Neural progenitor cell (in vitro differentiated cells): ENCODE measurements at places on chromosomes 1 and 21. TPM values are rescaled to one million over a fixed set of nuclear protein-coding genes. Genes with fewer than 3 reads are reported as not detected.

VANGL2 gene
- total RNA-seq, result 23.0 and 46.6 TPM in 2 replicates

LMX1A gene
- 6.6 and 8.7 TPM in 2 replicates for total RNA-seq

GRCh38 chr1:98893371-98893770, 111.3 kb downstream of the PLPPR5 start:
- no peak overlapping the region for H3K27ac ChIP-seq
- no peak overlapping the region for H3K4me3 ChIP-seq
- H3K36me3 ChIP-seq, result no peaks in the 10 kb centered on the region
- peaks cover 8% of the 10 kb centered on the region for H3K4me1 ChIP-seq
- DNase-seq, result no peak
- H3K27me3 ChIP-seq, result no peaks in the 10 kb centered on the region

GRCh38 chr1:86739648-86740509, 35.5 kb downstream of the SH3GLB1 start:
- H3K27me3 ChIP-seq, result no peaks in the 10 kb centered on the region
- H3K36me3 ChIP-seq, result peaks cover 40% of the 10 kb centered on the region

DNA sequence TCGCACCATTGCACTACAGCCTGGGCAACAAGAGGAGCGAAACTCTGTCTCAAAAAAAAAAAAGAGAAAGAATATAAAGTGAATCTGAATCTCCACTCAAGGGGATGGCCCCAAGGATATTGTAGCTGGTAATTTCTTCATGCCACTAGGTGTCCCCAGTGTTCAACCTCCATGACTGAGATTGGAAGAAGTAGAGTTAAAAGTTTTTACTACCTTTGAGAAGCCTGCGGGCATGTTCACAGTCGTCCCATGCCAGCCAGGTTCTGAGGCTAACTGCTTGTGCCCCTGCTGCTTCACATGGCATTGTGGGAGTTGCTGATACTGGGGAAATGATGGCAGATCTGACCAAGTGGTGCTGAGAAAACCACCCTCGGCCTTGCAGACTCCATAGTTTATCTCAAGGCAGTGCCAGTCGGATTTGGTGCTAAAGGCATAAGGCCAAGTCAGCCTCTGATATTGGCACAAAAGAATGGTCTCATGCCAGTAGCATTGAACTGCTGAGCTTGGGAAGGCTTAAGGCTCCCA, 10.8 kb upstream of the SHISA4 start:
- peak; percentile 60 for DNase-seq
- no peaks in the 10 kb centered on the region for H3K27me3 ChIP-seq
- no peaks in the 10 kb centered on the region for H3K4me1 ChIP-seq
- H3K36me3 ChIP-seq, result no peaks in the 10 kb centered on the region

DNA sequence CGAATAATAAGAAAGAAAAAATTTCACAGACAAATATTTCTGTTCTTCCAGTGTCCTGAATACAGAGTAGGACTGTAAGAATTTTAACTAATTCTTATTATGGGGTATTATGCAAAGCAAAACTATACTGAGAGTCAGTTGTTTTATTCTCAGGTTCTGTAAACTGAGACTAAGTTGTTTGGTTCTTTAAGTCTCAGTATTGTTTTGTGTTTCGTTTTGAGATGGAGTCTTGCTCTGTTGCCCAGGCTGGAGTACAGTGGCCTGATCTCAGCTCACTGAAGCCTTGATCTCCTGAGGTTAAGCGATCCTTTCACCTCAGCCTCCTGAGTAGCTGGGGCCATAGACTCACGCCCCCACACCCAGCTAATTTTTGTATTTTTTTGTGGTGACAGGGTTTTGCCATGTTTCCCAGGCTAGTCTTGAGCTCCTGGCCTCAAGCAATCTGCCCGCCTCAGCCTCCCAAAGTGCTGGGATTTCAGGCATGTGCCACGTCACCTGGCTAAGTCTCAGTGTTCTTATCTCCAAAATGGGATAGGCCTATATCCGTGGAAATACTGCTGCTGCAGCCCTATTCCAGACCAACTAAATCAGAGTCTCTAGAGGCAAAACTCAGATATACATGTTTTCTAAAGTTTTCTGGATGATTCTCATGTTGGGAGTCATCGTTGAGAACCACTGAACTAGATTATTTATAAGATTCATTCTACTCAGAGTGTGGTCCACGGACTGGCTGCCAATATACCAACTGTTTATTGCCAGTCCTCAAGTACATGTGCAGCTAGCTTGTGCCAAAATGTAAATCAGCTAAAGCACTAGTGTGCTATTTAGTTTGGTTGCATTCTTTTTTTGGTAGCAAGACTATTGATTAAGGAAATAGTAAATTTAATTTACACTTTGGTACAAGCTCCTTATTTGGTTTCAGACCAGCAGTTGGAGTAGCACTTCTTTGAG, 116.6 kb downstream of the HS2ST1 start:
- H3K4me1 ChIP-seq, result no peaks in the 10 kb centered on the region
- no peaks in the 10 kb centered on the region for H3K27me3 ChIP-seq
- no peak overlapping the region for H3K4me3 ChIP-seq
- H3K36me3 ChIP-seq, result no peaks in the 10 kb centered on the region
- H3K27ac ChIP-seq, result no peak overlapping the region
